ENCODE measurements at places on chromosomes 2 and 18. TPM values are rescaled to one million over a fixed set of nuclear protein-coding genes. Genes with fewer than 3 reads are reported as not detected.

LOXHD1 gene
- total RNA-seq: not detected

C2orf68 gene
- total RNA-seq: 15.9 TPM

CCDC148 gene
- total RNA-seq: 0.18 TPM

PTH2R gene
- total RNA-seq: 0.18 TPM

CD28 gene
- total RNA-seq: 1.5 TPM

AOX1 gene
- total RNA-seq: 1,212 TPM

CAPN14 gene
- total RNA-seq: not detected

PLB1 gene
- total RNA-seq: 0.45 TPM

WNT10A gene
- not detected for total RNA-seq

SIGLEC15 gene
- 0.20 TPM for total RNA-seq

EPHA4 gene
- total RNA-seq: 1.7 TPM

IL36A gene
- not detected for total RNA-seq

PROKR1 gene
- total RNA-seq: 0.05 TPM

FHOD3 gene
- total RNA-seq: 0.40 TPM

CRACDL gene
- 0.30 TPM for total RNA-seq

IL18R1 gene
- 7.6 TPM for total RNA-seq

CRIM1 gene
- total RNA-seq: 7.1 TPM

ZBTB14 gene
- 7.7 TPM for total RNA-seq

MARCO gene
- 38.8 TPM for total RNA-seq

GALNT14 gene
- 0.55 TPM for total RNA-seq

SLC38A11 gene
- 2.2 TPM for total RNA-seq

CCDC102B gene
- total RNA-seq: 0.30 TPM

DSG3 gene
- not detected for total RNA-seq

CELF4 gene
- not detected for total RNA-seq

GPR17 gene
- not detected for total RNA-seq

STPG4 gene
- total RNA-seq: not detected

PCGF1 gene
- total RNA-seq: 10.4 TPM

TTN gene
- 1.1 TPM for total RNA-seq

RGPD4 gene
- not detected for total RNA-seq

RBM44 gene
- 0.13 TPM for total RNA-seq

CNTNAP5 gene
- not detected for total RNA-seq

IL36RN gene
- total RNA-seq: not detected

TNS1 gene
- 102 TPM for total RNA-seq

FAM161A gene
- total RNA-seq: 0.75 TPM

FANCL gene
- 8.8 TPM for total RNA-seq

GCG gene
- not detected for total RNA-seq

SP9 gene
- not detected for total RNA-seq

HS1BP3 gene
- 20.1 TPM for total RNA-seq

SLC30A3 gene
- total RNA-seq: not detected

ARPC2 gene
- 51.4 TPM for total RNA-seq

SERPINB11 gene
- total RNA-seq: not detected

CFC1 gene
- total RNA-seq: not detected

VSNL1 gene
- total RNA-seq: 11.9 TPM

GAD1 gene
- total RNA-seq: not detected

CTDP1 gene
- 10.1 TPM for total RNA-seq

KANSL1L gene
- 14.2 TPM for total RNA-seq

UGT1A4 gene
- total RNA-seq: 454 TPM

KCNJ3 gene
- 0.78 TPM for total RNA-seq

PLCD4 gene
- total RNA-seq: 0.43 TPM

Data from left lobe of liver (tissue), 2 donors.